NCI-H1092 treated with DMSO at 0.1 percent for 48 hours (cell line): ENCODE measurements at places on chromosomes 7 and 10.

GRCh38 chr7:128916643-128916915 lies 6.1 kb upstream of the KCP start:
- no peak for DNase-seq

- DNase-seq: no peak
Observed at GRCh38 chr7:149766135-149766675, 7.2 kb downstream of the ZNF467 start.

DNA sequence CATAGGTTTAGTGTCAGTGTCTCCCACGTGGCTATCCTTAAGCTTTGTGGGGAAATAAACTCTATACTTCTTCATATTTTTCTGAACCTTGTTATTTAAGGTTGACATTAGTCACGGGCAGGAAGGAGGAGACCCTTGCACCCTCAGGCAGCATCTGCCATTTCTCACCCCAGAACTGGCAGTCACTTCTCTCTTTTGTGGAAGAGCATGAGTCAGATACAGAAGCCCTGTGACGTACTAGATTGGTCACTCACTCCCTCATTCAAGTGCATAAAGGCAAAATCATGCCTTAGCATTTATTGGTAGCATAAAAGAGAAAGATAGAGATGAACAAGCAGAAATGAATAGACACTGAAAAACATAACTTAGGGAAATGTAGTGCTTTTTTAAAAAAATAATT lies 206.0 kb upstream of the MDFIC start:
- no peak for DNase-seq

GRCh38 chr7:39700165-39700564 lies 76.8 kb downstream of the RALA start:
- DNase-seq: no peak

DNA sequence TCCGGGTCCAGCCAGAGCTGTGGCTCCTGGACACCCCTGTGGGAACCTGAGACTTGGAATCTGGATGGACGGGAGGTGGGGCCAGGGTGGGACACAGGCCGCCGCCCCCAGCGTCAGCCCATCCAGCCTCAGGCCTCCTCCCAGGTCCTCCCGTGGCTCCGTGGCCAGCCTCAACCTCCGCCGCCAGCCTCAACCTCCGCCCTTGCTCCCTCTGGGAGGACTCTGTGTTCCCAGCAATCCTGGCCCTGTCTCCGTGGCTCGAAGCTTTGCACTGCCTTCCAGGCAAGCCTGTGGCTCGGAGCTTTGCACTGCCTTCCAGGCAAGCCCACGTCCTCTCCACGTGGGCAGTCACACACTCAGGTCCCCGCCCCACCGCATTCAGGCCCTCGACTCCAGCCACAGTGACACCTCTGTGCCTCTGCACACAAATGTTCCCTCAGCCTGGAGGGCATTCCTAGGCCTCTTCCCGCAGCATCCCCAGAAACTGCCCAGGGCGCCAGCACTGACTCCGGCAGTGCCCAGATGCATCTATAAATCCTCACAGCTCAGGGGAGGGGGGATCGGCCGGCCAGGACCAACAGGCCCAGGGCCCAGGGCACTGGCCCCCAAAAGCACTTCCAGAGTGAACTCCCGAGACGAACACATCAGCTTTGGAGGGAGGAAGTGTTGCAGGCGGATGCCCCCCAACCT lies 44.7 kb upstream of the PDGFA start:
- DNase-seq: no peak

DNA sequence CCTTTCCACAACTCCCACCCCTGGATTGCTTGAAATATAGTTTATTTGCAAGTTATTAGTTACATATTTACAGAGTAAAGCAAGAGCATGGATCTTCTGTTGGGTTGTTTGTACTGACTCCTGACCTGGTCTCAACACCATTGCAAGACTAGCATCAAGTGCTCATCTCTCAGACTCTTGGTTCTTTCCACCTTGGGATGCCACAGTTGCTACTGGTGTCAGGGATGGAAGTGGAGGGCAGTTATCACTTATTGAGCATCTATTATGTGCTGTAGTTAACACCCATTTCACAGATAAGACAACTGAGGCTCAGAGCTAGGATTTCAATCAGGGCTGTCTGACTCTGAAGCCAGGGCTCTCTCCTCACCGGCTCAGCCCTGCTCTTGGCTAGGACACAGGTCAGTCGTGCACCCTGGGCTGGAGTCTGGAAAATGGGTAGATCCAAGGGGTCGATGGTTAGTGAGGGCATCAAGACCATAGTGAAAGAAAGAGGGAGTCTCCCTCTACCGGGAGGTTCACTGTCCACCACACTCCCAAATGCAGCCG lies 614 bp upstream of the ADAMTS14 start:
- no peak for DNase-seq

DNA sequence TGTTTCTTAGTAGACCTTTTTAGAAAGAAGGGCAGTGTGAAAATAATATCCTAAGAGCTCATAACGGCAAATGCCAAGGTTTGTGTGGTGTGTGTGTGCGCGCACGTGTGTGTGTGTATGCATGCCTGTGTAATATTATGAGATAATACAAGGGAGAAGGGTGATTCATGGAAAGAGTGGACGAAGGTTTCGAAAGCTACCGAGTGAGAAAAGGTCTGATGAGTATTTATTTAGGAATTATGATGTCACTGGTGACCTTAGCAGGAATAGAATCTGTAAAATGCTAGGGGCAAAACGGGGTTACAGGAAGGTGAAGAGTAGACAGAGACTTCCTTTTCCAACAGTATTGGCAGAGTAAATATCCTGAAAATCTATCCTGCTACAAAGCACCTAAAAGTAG lies 107.3 kb downstream of the AHR start:
- DNase-seq: no peak

DNA sequence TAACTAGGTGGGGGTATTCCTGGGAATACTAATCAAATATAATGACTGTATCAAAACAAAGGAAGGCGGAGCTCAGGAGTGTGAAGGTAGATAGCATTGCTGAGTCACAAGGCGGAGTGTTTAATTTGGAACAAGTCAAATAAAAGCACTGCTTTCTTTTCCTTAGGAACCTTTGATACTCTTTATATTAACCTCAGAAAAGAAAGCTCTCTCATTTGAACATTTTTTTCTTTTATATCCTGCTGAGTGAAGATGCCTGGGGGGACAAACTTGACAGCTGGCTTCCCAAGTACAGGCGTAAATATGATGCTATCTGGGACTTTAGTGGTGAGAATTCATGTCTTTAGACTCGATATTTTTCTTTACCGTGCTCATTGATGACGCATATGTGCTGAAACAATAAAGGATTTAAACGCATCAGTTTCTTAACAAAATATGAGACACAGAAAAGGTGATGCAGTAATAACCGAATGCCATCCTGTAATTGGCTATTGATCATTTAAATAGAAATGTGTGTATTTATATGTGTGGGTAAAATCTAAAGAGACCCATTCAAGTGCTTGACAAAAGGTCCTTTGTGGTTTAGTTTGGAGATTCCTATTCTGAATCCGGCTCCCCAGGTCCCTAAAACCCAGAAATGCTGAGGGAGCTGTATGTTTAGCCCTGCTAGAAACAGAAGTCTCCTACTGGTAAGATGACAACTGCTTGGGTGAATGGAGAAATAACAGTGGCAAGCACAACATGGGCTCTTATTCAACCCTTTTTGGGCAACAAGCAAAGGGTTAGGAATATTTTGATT lies 102.7 kb downstream of the PRTFDC1 start:
- DNase-seq: no peak

- peak; percentile 3 for DNase-seq
Observed at GRCh38 chr10:61792921-61793320, 108.6 kb upstream of the ARID5B start.

DNA sequence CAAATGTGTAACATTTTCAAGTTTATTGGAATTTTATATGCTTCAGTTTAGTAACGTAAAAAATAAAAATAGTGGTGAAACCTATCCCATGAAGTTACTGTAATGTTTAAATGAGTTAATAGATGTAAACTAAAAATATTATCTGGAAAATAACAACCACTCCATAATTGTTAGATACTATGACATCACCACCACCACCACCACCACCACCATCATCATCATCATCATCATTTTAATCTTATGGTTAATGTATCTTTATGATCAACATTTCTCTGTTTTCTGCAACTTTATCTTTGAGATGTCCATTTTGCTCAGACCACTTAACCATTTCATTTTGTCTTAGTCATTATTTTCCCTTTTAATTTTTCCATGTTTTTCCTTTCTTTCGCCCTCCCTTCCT lies 23.4 kb upstream of the CACNA2D1 start:
- no peak for DNase-seq

GRCh38 chr7:18278316-18278715 lies 217.2 kb upstream of the HDAC9 start:
- no peak for DNase-seq

DNA sequence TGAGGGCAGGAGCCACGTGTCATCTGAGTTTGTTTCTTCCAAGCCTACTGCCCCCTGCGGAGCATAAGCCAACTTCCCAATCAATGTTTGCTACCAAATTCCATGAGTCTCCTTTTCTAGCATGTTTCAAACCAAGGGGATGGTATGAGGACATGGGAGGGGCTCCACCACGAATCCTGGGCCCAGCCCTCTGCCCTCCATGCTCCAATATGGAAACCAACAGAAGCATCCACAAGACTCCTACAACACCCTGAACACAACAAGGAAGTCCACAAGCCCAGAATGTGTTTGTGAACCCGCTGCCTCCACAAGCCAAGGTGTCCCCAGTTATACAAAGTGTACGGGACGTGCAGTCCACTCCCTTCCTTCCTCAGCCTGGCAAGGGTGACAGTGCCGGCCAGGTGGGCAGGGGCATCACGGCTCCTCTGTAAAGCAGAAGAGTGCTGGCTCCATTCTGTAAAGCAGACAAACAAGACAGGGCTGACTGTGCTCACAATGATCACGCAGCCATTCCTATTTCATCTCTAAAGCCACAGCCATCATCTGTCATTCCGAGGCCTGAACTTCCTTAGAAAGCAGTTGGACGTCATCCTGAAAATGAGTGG lies 466.1 kb downstream of the PTPRN2 start:
- DNase-seq: no peak

GRCh38 chr7:138460176-138460648 lies at the start of gene TRIM24:
Gene TRIM24, plus strand, starts transcription at chr7:138460259. Its CDS starts 290 bp downstream, at chr7:138460549.
- DNase-seq: peak; percentile 100
